ENCODE measurements at places on chromosomes 2 and 18.

DNA sequence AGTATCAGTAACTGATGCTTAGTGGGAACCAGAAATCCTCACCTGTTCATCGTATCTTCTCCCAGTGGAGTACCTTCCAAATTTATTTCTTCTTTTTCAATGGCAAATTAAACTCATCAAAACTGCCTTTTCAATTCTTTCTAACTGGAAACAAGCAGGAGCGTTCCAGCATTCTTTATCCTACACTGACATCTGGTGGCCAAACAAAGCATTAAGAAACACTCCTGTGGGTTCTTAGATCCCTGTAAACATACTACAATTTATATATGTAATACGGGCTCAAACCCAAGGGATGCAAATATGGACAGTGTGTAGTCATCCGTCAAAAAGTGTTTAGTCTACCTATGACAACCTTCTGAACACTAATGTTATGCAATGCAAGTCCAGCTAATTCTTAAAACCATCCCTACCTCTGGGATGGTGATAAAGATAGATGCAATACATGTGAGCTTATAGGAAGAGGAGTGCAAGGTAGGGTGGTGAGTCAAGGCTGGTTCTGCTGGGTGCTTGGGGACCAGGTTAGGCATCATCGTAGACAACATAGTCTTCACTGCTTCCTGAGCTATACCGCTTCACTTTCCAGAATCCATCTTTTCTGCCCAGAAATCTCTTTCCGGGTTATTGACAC, 375.0 kb downstream of the CTNNA2 start:
- DNase-seq = no peak

DNA sequence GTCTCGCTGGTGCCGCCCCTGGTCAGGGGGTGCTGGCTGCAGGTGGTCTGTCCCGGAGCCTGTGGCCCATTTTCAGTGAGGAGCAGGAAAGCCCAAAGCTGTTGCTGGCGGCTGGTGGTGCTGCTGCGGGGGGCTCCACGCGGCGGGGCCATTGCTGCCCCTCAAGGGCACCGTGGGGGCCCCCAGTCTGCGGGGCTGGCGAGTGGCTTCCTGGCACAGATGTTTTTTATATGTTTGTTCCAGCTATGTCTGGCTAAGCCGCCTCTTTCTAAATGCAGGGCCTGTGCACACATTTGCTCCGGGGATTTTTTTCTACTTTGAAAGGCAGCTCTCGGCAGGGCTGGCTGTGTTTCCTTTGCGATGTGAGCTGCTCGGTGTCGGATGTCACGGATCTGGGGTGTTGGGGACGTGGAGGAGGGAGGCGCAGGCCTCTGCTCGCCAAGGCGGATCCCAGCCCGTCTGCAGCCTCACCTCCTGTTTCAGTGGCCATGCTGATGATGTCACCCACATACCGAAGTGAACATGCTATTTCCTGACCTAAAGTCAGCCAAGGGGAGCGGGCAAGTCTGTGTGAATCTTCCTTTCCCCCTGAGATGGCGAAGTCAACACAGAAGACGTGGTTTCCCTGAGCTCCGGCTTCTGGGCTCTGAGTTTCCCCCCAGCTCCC, 112.0 kb upstream of the CTDP1 start:
- no peak for DNase-seq

DNA sequence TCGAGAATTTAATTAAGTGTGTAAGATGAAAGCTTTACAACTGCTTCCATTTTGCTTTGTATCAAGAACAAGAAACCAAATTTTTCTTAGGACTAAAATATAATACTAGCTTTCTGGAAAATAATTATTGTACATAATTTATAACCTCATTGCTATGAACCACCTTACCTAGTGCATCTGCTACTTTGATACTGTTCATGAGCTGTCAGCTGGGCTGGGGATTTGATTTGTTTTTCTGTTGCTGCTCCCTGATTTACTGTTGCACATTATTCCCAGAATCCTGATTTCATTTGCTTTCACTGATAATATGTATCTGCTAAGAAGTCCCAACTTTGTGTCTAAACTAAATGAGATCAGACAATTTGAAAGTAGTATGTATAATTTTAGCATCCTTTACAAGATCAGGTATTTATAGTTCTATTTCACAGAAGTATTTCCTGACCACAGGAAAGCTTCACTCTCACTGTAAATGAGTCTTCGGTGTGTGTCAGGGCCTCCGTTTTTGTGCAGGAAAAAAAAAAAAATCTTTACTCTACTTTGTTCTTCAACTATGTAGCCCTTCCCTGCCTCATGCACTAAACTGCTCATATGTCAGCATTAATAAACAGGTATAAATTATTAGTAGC, 105.6 kb upstream of the CCDC150 start:
- no peak for DNase-seq

DNA sequence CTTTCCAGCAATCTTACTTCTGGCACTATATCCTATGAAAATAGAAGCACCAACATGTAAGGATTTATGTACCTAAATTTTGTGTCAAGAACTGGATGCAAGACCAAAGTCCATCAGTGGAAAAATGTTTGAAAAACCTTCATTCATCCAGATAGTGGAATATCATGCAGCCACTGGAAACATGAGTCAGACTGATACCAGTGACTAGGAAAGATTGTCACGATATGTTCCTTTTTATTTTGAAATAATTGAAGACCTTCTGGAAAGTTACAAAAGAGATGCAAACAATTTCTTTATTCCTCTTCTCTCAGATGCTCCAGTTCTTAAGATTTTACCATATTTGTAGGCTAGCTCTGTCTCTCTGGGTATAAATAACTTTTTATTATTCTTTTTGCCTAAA, 40.5 kb upstream of the IL1R2 start:
- no peak for DNase-seq

DNA sequence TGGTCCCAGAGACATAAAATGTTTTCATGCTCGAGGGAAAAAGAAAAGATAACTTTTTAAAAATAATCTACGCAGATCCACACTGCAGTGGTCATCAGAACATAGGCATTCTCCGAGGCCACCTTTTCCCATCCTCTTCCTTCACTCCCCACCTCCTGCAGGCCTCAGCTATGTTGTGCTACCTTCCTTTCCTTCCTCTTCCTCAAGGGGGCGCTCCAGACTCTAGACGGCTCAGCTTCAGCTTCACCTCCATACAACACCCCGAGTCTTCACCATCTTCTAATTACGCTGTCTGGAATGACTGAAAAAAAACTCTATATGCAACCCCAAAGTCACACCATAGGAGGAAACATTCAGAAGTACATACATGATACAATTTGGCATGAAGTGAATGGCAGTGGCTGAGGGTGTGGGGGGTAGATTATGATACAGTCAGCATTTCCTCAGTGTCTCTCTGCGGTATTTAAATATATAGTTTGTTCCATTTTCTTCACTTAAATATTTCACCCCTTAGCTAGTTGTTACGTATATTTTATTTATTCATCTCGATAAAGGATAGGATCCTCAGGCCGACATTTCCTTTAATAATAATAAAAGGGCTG, 583.6 kb downstream of the IRS1 start:
- DNase-seq = no peak

DNA sequence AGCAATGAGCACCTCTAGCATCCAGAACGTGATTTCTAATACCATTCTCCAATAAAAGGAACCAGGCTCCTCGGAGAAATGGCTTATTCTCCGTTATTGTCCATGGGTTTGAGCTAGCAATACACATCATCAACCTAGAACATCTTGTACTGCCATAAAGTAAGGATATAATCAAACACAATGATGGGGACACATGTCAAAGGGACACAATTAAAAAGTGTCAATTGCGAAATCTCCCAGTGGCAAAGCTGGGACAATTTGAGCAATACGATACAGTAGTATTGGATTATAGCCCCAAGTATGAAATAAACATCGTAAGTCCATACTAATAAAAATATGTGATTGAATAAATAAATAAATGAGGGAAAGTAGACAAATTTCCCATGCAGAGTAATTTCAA, 108.4 kb downstream of the CTNNA2 start:
- no peak for DNase-seq

GRCh38 chr2:202749477-202749876, 114.7 kb downstream of the FAM117B start:
- no peak for DNase-seq

GRCh38 chr2:233474308-233475160, 92.0 kb downstream of the USP40 start:
- no peak for DNase-seq

DNA sequence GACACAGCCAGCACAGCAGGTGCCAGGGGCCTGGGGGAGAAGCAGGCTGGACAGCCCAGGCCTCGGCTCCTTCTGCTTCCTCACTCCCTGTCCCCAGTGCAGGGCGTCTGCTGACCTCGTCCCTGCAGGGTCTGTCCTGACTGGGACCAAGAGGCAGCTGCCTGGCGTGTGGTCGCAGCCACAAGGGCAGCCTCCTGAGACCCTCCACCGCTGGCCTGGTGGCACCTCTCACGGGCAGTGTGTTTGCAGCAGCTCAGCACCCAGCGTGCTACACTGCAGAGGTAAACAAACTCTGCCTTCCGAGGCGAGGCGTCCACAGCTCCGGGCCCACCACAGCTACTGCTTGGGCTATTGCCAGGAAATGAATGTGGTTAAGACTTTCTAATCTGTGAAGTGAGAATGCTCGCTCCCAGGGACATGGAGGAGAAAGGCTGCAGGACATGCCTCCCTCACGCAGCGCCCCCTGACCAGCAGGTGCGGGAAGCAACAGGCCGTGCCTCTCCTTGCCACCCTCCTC, 46.1 kb upstream of the HPCAL1 start:
- DNase-seq = no peak

DNA sequence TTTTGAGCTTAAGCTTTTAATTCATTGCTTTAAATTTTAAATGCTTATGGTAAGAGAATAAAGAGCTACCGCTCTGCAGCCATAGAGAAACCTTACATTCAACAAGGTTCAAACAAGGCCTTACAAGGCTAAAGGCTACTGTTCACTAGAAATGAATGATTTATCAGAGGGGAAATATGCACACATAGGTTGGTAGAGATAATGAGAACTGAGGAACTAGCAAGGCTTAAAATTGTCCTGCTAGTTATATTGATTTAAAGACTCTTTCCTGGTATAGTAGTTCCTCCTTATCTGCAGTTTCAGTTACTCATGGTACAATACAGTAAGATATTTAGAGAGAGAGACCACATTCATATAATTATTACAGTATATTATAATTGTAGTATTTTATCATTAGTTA, 193.4 kb downstream of the WDR7 start:
- DNase-seq = no peak

GRCh38 chr2:140013545-140014203, 1233.5 kb upstream of the NXPH2 start:
- DNase-seq = no peak

DNA sequence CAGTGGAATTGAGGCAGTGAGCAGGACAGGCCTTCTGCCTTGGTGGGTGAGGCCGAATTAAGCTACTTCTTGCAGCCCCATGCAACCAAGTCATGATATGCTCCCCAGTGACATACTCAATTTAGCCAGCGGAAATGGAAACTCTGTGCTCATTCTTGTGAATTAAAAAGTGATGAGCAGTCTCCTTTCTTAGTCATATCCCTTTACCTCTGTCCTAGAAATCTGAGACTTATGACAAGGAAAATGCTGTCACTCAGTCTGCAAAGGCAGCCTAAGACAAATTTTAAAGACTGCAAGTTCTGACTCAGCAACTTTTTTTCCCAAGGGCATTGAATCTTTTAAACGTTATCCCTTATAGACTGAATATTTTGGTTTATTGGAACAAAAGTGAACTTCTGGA, 218.2 kb downstream of the SH3BP4 start:
- DNase-seq = no peak

GRCh38 chr2:207860685-207861084, 91.0 kb upstream of the FZD5 start:
- DNase-seq = no peak

DNA sequence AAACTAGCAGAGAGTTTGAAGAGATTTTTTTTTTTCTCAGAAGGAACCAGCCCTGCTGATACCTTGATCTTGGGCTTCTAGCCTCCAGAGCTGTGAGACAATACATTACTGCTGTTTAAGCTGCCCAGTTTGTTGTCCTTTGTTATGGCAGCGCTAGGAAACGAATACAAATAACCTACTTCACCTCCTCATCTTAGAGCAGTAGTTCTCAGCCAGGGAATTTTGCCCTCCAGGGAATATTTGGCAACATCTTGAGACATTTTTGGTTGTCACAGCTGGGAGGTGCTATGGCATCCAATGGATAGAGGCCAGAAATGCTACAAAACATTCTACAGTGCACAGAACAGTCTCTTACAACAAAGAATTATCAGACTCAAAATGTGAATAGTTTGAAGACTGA, 43.9 kb upstream of the BCL11A start:
- no peak for DNase-seq

- DNase-seq = no peak
These were observed 77.9 kb upstream of the RAB27B start for GRCh38 chr18:54750350-54750749.

GRCh38 chr2:109226128-109226527, 97.1 kb downstream of the SH3RF3 start:
- DNase-seq = no peak

GRCh38 chr2:195021711-195022507, 635.1 kb upstream of the SLC39A10 start:
- DNase-seq = no peak

- no peak for DNase-seq
These were observed 87.7 kb downstream of the MEP1B start for GRCh38 chr18:32277549-32277948.

DNA sequence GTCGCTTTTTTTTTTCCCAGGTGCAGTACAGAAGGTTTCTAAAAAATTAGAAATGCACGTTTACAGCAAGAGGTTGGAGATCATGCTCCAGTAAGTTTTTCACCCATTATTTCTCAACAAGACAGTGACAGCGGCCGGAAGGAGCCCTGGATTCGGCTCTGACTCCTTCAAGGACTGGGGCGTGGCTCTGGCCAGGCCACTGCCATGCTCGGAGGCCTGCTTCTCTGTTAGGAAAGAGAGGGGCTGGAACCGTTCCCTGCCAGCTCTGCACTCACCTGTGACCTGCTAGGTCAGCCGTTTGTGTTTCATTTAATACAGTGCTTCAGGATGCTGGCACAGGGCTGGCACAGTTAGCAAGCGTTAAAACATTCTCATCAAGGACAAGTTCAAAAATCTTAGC, 6.7 kb upstream of the IAH1 start:
- DNase-seq = no peak

DNA sequence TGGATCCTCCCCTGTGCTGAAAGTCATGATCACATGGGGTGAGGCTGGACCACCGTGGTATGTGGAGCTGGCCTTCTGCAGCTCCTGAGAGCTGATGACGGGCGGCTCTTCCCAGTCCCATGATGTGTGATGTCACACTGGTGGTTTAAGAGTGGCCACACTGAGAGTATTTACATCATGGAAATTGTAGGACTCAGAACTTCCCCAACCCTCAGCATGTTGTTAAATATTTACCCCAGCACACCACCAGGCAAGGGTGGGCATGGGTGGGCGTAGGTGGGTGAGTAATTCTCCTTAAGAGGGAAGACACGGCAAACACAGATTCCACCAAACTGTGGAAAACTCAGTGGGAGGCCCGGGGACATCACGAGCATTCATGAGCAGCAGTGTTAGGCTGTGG, 106.8 kb downstream of the ALPK2 start:
- no peak for DNase-seq

GRCh38 chr2:159124441-159124911, 156.0 kb downstream of the TANC1 start:
- no peak for DNase-seq

GRCh38 chr2:234880551-234881211, 71.1 kb upstream of the SH3BP4 start:
- no peak for DNase-seq

Measured in activated CD8-positive, alpha-beta memory T cell treated with anti-CD3 and anti-CD28 coated beads for 1 hour (primary cell).